ENCODE measurements at places on chromosomes 12 and 14.

DNA sequence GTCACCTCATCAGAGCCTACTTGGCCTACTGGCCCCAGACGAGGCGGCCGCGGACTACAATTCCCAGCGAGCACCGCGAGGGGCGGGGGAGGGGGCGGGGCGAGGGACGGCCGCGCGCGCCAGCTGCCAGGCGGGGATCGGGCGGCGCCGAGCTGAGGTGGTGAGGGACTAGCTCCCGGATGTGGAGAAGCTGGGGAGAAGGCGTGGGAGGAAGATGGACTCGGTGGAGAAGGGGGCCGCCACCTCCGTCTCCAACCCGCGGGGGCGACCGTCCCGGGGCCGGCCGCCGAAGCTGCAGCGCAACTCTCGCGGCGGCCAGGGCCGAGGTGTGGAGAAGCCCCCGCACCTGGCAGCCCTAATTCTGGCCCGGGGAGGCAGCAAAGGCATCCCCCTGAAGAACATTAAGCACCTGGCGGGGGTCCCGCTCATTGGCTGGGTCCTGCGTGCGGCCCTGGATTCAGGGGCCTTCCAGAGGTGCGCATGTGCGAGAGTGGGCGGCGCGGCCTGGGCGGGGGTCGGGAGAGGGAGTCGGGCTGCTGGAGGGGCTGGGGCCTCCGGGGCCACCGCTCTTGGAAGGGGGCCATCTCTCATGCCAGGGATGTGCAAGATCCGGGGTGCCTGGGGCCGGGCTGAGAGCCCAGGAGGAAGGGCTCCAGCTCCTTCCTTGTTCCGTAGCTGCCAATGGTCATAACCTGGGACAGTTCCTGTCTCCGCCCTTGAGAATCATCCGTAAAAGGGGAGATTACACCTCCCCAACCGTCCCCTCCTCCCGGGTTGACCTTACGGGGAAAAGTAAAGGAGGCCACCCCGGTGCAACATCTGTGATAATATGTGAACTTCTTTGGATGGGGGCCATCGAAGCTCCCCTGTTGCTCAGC is at the start of gene CMAS:
Gene CMAS (plus strand): TSS at position 129 of the 878 bp plus-strand sequence. CDS start 86 bp downstream, at position 215.
- peak; percentile 41 for DNase-seq

- DNase-seq: no peak
Observed at GRCh38 chr12:70907412-70907811, 13.1 kb downstream of the PTPRR start.

- DNase-seq: no peak
Observed at GRCh38 chr14:98138666-98139065, 1133.3 kb downstream of the BCL11B start.

- no peak for DNase-seq
Observed at GRCh38 chr12:64583771-64584421, 26.4 kb upstream of the RASSF3 start.

GRCh38 chr12:54701940-54702592 is 53.9 kb upstream of the DCD start:
- DNase-seq: peak; percentile 12

DNA sequence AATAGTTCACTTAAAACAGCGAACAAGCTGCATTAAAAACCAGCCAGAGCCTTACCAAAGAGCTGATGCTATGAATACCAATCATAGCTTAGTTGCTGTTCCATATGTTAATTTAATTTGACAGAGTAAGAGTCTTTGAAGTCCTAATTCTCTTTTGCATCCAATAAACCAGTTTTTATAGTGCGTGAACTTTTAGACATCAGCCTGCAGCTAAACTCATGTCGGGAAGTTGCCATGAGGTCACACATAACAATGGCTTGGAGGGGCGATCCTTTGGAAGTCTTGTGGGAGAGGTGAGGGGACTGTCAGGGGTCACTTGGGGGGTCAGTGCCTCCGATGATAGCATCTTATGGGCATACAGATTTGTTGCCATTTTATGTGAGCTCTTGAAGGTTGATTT is 81.7 kb downstream of the HMGA2 start:
- no peak for DNase-seq

DNA sequence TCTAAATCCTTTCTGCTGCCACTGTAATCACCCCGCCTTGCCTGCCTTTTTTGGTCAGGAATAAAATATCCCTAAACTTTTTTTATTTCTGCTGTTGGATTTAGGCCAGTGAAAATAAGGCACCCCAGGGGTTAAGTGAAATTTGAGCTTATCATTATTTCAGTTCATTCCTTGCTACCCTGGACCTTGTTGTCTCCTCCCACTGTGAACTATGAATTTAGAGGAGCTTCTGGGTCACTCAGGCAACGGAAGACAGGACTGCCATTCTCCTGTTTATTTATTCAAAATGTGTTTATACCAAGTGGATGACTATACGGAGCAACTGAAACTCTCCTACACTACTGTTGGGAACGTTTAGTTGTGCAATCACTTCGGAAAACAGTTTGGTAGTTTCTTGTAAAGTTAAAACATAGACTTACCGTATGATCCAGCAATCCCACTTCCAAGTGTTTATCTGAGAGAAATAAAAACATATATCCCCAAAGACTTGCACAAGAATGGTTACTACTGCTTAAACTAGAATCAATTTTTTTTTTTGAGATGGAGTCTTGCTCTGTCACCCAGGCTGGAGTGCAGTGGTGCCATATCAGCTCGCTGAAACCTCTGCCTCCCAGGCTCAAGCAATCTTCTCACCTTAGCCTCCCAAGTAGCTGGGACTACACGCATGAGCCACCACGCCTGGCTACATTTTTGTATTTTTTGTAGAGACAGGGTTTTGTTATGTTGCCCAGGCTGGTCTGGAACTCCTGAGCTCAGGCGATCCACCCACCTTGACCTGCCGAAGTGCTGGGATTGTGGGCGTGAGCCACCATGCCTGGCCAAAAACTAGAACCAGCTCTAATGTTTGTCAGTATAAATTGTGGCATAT is 2.3 kb upstream of the TRAFD1 start:
- no peak for DNase-seq

- DNase-seq: no peak
Observed at GRCh38 chr14:39291701-39292100, 58.0 kb downstream of the MIA2 start.

DNA sequence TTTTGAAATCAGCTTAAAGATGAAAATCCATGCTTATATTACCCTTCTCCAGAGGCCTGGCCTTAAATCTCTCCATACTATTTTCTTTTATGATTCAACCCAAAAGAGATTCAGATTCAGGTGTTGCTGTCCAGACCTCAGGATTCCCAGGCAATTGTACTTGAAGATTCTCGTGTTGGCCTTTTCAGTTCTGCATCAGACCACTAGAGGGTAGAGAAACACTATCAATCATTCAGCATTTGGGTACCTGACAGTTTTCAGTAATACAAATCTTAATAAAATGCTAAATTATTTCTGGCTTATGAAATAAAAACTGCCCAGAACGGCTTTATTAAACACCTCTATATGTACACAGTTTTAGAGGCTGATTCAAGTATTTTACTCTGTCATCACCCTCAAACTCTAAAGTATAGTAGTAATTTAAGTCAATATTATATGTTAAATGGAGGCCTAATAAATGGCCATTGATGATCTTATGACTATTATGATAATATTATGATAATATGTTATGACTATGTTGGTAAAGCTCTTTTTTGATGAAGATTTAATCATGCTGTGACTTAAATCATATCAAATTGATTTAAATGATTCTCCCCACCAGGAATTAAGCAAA is 301.1 kb downstream of the DUSP6 start:
- peak; percentile 47 for DNase-seq

DNA sequence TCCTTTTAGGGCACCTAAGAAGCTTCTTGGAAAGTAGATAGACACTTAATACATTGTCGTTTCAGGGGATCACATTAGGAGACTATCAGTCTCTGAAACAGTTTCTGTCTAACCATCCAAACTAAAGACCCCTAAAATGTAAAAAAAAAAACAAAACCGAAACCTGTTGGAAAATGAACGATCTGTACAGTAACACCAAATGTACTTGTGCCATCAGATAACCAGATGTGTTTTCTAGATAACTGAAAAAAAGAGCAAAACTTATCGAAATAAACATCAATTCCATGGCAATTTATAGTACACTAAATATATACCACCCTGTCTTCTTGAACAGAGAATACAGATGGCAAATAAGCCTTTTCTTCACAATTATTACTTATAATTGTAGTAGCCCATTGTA is 2.1 kb downstream of the LDHB start:
- no peak for DNase-seq

DNA sequence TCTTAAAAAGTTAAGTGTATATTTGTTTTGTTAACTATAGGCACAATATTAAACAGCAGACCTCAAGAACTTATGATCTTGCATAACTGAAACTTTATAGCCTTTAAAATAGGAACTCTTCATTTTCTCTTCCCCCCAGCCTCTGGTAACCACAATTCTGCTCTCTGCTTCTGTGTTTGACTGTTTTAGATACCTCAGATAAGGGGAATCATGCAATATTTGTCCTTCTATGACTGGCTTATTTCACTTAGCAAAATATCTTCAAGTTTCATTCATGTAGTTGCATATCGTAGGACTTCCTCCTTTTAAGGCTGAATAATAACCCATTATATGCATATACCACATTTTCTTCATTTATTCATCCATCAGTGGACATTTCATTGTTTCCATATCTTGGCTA is 131.3 kb downstream of the PTPRO start:
- DNase-seq: no peak

- no peak for DNase-seq
Observed at GRCh38 chr14:96626121-96626768, 124.1 kb downstream of the PAPOLA start.

GRCh38 chr12:124525455-124525854 is 42.0 kb downstream of the NCOR2 start:
- DNase-seq: no peak

DNA sequence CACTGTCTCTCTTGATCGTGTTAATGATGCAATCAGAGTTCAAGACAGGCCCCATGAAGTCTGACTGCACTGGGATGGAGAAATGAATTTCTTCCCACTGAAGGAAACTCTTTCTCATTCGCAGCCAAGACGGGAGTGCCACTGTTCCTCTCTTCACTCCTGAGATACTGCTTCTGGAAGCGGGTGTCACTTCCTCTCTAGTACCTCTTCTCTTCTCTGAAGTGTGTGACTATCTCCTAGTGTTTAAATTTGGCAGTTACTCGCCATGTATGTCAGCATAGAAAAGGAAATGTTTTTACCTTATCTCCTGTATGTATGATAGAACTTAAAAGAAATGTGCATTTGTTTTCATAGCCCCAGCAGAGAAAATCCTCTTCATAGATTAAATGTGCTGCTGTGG is 215.2 kb downstream of the ANO6 start:
- no peak for DNase-seq

DNA sequence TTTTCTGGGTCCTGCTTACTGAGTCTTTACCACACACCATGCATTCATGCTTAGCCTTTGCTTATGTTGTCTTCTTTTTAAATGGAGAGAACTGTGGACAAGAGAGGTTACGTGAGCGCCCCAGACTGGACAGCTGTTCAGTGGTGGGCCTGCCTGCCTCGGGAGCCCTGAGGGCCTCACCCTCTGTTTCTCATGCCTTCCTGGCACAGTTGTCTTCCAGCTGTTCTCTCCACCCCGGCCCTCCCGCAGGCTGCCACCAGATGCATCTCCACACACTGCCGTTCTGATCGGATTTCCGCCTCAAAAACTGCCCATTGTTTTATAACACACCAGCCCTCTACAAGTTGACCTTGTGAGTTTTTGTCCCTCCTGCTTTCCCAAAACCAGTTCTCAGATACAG is 100.8 kb downstream of the SAMD4A start:
- DNase-seq: no peak

GRCh38 chr14:58912287-58912686 is 274.5 kb downstream of the DACT1 start:
- DNase-seq: no peak

GRCh38 chr12:94942663-94943062 is 60.8 kb downstream of the NDUFA12 start:
- DNase-seq: no peak

DNA sequence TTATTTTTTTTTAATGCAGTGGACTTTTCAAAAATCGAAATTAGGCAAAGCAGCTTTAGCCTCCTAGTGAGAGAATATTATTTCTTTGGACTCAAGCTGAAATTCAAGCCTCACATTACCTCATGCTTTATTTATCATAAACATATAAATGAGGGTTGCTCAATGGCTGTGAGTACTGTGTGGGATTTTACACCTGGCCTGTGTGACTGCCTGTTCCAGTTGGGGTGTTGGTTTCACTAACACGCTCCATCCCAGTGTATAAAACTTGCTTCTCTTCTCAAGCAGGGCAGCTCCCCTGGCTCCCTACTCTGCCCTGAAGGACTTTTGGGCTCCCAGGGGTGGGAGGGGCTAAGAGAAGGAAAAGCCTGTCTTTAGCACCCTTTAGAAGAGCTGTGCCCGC is 15.0 kb downstream of the ANKLE2 start:
- no peak for DNase-seq

Measured in amniotic stem cell (primary cell).